Astrocyte of the hippocampus (primary cell): ENCODE measurements at places on chromosomes 11 and 22.

DNA sequence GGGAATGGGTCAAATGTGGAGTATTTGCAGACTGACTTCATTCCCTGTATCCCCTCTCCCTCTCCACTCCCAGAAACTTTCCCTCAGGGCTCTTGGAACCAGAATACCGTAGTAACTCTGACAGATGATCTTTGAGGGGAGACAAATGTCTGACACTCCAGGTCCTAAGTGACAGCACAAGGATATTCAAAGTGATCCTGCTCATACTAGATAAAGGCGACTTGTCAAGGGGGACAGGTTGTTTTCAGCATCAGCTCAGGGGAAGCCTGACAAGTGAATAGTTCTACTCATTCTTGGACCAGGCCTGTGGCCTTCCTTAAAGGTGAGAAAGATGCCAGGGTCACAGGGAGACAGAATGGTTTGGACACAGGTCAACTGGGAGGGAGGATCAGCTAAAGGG is 92.8 kb downstream of the NXPE2 start:
- no peak for DNase-seq

DNA sequence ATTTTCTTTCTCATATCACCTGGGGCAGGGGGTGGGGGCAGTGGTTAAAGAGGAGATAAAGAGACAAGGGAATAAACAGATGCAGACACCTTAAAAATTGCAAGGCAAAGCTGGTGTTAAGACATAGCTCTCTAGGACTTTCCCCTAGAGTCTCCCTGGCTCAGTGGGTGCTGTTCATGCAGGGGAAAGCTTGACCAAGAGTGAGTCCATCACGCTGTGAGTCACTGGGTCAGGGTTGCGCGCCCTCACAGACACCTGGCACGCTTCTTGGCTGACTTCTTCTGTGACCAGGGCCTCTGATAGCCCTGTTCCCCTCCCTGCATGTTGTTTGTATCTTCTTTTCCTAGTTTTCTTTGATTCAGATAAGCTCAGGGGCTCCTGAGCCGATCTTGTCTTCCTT is 31.9 kb downstream of the COMMD9 start:
- peak; percentile 29 for DNase-seq

- no peak for DNase-seq
Observed at GRCh38 chr11:34787348-34787747, 128.8 kb downstream of the APIP start.

- no peak for DNase-seq
Observed at GRCh38 chr11:1354125-1354938, 35.4 kb upstream of the BRSK2 start.

DNA sequence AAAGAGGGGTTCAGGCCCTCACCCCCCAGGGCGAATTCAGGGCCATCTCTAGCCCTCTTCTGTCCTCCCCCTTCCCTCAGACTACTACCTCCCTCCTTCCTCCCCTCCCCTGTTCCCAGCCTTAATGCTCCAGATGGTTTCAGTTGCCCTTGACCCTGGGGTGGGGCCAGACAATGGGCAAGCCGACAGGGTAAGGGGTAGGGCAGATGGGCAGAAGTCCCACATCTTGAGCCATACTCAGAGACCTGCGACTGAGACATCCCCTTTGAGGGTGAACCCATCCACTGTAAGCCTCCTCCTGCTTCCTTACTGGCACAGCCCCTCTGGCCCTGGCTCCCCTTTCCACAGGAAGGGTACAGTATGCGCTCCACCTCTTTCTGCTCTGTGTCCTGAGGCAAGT is 1.9 kb downstream of the RHBDD3 start:
- no peak for DNase-seq
